Activated CD4-positive, alpha-beta T cell treated with anti-CD3 and anti-CD28 coated beads for 4 hours (primary cell): ENCODE measurements at places on chromosomes 4 and X.

DNA sequence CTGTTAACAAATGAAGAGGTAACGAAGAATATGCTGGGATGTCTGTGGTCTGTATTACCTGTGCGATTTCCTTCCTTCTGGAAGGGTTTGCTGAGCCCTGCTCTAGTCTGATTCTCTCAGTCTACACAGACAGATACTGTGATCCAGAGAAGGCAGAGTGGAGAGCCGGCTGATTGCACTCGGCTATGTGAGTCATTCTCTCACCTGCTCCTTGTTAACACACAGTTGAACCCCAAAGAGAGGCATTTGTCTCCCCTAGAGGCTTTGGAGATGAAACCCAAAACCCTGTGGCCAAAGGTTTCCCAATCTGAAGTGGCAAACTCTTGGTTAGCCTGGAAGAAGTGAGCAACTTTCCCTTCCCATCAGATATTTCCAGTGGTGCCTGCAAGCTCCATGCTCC, 78.1 kb upstream of the GPC4 start:
- DNase-seq = no peak

DNA sequence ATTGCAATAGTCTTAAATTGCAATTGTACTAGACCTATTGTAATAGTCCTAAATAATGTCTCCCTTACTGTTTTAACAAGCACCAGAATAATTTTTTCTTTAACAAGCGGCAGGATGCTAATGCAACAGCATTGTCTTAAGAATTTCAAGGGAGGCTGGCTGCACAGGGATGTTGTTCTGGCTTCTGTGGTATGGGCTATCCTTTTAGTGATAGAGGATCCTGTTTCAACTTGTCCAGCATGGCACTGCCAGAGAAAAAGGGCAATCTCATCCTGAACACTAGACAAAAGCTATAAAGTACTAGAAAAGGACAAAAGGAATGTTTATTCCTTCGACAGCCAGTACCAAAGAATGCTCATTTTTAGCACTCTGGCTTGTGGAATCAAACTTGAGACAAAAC, 405.5 kb upstream of the ACTRT1 start:
- no peak for DNase-seq

GRCh38 chr4:137526681-137527080, 5.6 kb downstream of the PCDH18 start:
- DNase-seq = no peak

DNA sequence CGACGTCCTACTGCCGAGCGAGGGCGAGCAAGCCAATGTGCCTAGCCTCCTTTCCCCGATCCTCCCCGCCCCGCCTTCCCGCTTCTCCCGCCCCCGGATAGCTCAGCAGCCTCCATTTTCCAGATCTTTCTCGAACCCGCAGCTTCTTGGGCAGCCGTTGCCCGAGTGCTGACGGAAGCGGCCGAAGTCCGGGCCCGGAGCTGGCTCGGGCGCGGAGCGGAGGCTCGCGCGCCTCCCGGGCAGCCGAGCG, 172 bp upstream of the HSPA4L start:
- DNase-seq = no peak

DNA sequence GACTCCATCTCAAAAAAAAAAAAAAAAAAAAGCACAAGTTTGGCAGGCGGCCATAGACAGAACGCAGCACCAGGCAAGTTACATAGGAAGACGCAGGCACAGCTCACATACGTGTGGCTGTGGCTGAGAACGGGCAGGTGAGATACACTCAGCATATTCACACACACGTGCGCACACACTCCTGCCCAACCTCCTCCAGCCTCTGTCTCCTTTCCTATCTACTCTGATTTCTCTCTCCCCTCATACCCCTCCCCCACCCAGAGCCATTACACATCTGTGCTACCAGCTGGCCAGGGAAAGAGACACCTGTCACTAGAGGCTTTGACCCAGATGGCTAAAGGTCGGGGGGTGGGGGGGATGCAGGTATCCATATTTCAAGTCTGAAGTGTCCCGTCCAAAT, 2.2 kb upstream of the SLC38A5 start:
- DNase-seq = no peak
